ENCODE measurements at places on chromosomes 3 and 15.

DNA sequence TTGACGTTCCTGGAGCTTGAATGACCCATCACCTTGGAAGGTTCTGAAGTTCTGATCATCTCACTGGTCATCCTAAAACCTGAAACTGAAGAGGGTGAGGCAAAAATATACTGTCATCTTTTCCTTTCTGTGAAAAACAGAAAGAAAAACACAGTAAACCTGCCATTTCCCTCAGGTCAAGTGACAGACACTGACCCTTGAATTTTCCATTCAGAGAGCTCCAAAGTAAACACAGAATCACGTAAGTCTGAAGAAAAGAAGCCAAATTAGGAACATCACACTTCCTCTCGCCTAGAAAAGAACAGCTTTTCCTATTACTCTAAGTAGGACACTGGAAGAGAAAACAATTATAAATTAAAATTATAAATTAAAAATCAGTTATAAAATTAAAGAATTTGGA is 78.7 kb upstream of the TGFBR2 start:
- no peak for DNase-seq

DNA sequence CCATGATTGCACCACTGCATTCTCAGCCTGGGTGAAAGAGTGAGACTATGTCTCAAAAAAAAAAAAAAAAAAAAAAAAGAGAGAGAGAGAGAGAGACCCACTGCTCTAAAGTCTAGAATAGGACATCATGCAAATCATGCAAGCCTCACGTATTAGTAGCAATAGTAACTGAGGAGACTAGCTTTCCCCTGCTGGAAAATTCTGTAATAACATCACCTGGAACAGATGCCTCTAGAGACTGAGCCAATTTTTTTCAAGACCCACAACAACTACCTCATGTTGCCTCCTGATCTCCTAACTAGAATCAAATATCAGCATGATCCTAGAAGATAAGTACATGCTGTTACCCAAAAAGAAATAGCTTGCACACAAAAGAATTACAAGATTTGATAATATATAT is 461.9 kb downstream of the AGBL1 start:
- DNase-seq: no peak

DNA sequence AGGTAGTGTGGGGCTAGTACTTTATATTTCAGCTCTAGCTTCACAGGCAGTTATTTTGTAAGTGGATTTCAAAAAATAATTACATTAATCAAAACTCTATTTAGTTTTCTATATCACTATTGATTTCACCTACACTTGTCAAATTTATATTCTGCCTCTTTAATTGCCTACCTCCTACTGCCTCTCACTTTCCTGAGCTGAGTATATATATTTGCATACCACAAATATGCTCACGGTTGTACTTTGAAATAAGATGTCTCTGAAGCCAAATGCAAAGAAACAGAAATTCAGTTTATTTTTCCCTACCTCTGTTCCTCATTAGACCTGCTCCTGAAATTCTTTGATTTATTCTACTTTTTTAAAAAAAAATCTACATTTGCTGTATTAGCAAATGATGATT is 309.3 kb upstream of the TGFBR2 start:
- no peak for DNase-seq

DNA sequence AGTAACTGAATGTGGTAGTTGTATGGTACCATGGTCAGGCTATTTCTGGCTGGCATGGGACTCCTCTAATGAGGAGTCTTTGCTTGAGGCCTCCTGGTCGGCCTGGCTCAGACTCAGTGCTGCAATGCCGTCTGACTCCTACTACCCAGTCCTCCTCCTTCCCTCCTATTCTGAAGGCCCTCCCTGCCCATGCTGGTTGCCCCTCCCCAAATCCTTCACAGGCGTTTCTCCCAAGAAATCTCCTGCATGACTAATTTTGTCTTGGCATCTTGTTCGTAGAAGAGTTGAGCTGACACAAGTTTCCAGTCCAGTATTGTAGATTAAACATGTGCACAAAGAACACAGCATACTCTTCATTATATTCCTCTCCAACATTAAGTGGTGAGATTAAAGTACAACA is 115.5 kb downstream of the NFKBIZ start:
- no peak for DNase-seq

- DNase-seq: peak; percentile 20
Measured at GRCh38 chr15:85318048-85318731, 62.2 kb upstream of the AKAP13 start.

DNA sequence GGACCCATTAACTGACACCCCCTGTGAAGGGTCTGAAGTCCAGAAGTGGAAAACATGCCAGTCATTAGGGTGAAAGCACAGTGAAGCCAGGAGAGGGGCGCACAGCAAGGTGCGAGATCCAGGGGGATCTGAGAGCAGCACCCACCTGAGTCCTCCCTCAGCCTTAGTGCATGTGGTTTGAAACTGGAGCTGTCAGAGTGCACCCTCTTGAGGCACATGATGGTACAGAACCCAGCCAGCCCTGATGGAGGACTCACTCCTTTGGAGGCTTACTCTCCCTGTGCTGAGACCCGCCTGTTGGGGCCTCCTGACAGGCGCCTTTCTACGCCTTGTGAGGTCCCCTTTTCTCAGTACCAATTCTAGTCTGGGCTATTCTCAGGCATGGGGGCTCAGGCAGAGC is 77.8 kb downstream of the IL20RB start:
- peak; percentile 4 for DNase-seq

GRCh38 chr3:194283221-194284006 is 67.7 kb downstream of the CPN2 start:
- no peak for DNase-seq

DNA sequence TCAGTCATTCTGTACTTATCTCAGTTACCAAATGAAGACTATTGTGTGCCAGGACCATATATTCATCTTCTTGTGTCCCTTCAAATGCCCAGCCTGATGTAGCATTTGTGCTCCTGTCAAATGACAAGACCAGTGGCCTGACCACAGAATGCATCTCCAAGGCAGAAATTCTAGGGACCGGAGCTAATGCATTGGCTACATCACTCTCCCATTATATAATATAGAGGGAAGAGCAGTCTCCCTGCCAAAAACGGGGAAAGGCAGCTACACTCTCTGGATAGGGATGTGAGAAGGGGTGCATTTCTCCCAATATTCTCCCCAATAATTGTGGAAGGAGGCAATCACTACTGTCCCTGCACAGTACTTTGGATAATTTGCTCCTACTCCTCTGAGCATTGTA is 312.0 kb downstream of the EPHB1 start:
- DNase-seq: no peak

DNA sequence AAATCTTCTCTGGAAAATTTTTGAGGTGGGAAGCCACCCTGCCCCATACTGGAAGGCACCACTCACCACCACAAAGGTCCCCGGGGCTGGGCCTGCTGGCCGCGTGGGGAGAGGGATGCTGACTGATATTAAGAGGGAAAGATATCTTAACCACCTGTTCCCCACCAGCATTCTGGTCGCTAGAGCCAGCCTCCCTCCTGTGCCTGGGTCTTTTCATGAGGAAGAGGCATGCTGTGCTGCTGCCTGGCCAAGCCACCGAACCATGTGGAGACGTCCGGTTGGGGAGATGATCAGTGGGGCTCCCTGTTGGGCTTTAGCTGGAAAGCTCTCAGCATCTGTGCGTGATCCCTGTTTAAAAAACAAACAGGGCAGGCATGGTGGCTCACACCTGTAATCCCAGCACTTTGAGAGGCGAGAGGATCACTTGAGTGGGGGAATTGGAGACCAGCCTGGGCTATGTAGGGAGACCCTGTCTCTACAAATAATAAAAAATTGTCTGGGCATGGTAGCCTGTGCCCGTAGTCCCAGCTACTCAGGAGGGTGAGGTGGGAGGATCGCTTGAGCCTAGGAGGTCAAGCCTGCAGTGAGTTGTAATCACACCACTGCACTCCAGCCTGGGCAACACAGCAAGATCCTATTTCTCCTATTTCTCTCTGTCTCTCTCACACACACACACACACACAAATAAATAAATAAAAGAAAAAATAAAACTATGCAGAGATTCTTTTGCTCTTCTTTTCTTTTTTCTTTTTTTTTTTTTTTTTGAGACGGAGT is 1.0 kb downstream of the KLHL18 start:
- DNase-seq: peak; percentile 57

- no peak for DNase-seq
Measured at GRCh38 chr3:123085932-123086627, 19.3 kb downstream of the PDIA5 start.

GRCh38 chr3:101635345-101635744 is 41.6 kb downstream of the ZBTB11 start:
- no peak for DNase-seq

GRCh38 chr3:167394003-167394402 is 13.9 kb upstream of the ZBBX start:
- no peak for DNase-seq

GRCh38 chr15:95439922-95440376 is 890.6 kb upstream of the NR2F2 start:
- no peak for DNase-seq

DNA sequence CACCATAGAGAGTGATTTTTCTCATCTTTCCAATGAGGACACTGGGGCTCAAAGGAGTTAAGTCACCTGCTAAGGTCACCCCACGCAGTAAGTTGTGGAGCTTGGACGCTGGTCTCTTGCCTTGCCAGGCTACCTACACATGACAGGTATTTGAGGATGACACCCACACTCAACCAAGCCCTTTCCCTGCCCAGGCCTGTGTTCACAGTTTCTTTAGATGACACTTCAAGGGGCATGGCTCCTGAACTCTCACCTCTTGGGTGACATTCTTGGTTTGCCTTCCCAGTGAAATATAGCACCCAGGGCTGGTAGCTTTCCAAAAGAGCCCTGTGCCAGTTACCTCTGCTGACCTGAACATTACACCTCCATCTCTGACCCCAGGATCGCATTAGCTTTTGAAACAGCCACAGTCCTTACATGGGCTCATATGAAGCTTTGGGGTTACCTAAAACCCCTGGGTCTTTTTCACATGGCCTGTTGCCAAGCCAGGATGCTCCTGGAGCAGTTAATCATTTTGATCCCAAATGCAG is 148.0 kb downstream of the RPLP1 start:
- no peak for DNase-seq

- DNase-seq: peak; percentile 83
Measured at GRCh38 chr3:100068826-100069225, 45.5 kb downstream of the FILIP1L start.

DNA sequence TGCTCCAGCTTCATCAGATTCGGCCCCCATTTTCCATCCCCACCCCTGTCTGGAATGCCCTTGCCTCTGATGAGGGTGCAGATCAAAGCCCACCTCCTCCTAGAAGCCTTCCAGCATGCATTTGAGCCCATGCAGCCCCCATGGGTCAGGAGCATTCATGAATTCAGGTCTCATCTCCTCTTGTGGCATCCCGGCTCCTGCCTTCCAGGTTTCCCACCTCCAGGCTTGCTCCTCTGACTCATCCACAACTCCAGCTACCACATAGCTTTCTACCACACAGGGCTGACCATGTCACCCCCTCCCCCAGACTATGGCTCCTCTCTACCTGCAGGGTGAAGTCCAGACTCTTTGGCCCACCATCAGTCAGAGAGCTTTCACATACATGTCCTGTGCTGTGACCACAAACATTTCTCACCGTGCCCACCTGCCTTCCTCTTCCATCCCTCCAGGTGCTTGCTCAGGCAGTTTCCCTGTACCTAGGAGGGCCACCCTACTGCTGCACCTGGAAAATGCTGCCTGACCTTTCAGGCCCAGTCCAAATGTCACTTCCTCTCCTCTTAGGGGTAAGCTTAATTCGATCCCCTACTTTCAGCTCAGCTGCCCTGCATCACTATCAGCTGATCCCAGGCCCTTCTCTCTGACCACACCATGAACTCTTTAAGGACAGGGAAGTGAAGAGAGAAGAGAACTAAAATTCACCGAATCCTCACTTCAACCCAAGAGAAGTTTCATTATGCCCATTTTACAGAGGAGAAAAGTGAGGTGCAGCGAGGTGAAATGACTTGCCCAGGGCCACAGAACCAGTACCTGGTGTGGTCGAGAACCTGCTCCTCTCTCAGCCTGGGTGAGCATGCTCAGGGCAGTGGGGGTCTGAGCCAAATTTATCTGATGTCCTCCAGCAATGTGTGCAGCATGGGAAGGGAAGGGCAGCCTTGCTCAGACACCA is 13.7 kb upstream of the FGD5 start:
- DNase-seq: no peak

GRCh38 chr3:53425936-53426335 is 68.5 kb upstream of the CACNA1D start:
- no peak for DNase-seq

- no peak for DNase-seq
Measured at GRCh38 chr15:77115179-77115578, 44.3 kb upstream of the TSPAN3 start.

- peak; percentile 16 for DNase-seq
Measured at GRCh38 chr15:68383161-68384074, 48.5 kb downstream of the ITGA11 start.

GRCh38 chr3:123226549-123226948 is 24.8 kb downstream of the SEC22A start:
- no peak for DNase-seq

DNA sequence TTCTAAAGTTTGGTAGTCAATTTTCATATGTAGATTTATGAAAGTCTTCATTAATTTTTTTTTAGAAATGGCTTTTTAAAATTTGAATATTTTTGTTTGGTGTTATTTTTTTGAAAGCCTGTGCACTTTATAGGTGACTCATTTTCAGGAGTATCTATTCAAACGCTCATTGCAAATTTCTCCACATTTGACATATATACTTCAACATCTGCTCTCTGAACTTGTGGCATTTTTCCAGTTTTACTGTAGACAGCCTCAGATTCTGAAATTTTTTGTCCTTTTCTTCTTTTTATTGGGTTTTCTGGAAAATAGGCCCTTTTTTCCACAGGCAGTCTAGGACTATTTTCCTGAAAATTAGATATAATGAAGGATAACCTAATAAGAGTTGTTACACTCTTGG is 396.6 kb downstream of the RBMS3 start:
- no peak for DNase-seq

Measured in stimulated activated CD4-positive, alpha-beta T cell treated with anti-CD3 and anti-CD28 coated beads, Interleukin-2, amount 100 ng/mL, for 24 hours (primary cell).